Aorta (tissue), 5 donors: ENCODE measurements at places on chromosomes 7 and 10. TPM values are rescaled to one million over a fixed set of nuclear protein-coding genes. Genes with fewer than 3 reads are reported as not detected.

Gene HMX3
- not detected for total RNA-seq

Gene GHRHR
- 1.3 TPM for total RNA-seq

Gene AHR
- 65.8 TPM for total RNA-seq

Gene OR6B1
- not detected for total RNA-seq
